Hepatocyte (in vitro differentiated cells): ENCODE measurements at places on chromosomes 5 and 9. TPM values are rescaled to one million over a fixed set of nuclear protein-coding genes. Genes with fewer than 3 reads are reported as not detected.

Gene FBN2
- 108 and 143 TPM in 2 replicates for total RNA-seq

- no peaks in the 10 kb centered on the region for H3K36me3 ChIP-seq
- no peaks in the 10 kb centered on the region for H3K4me1 ChIP-seq
- H3K4me3 ChIP-seq: no peak overlapping the region
- peaks cover 48% of the 10 kb centered on the region for H3K27me3 ChIP-seq
These were observed 3.7 kb upstream of the BRINP1 start for GRCh38 chr9:119372951-119373350.

- peak; percentile 21 for DNase-seq
- no peaks in the 10 kb centered on the region for H3K4me1 ChIP-seq
- H3K4me3 ChIP-seq: no peak overlapping the region
- peak overlapping the region; percentile 83 for H3K27ac ChIP-seq
- no peaks in the 10 kb centered on the region for H3K36me3 ChIP-seq
These were observed 58.0 kb downstream of the ANXA2R start for GRCh38 chr5:42982107-42982622.

Gene FAM221B
- total RNA-seq: not detected in 2 replicates

Gene TAF11L12
- not detected in 2 replicates for total RNA-seq

Gene NUTM2F
- 0.32 and 0.87 TPM in 2 replicates for total RNA-seq

DNA sequence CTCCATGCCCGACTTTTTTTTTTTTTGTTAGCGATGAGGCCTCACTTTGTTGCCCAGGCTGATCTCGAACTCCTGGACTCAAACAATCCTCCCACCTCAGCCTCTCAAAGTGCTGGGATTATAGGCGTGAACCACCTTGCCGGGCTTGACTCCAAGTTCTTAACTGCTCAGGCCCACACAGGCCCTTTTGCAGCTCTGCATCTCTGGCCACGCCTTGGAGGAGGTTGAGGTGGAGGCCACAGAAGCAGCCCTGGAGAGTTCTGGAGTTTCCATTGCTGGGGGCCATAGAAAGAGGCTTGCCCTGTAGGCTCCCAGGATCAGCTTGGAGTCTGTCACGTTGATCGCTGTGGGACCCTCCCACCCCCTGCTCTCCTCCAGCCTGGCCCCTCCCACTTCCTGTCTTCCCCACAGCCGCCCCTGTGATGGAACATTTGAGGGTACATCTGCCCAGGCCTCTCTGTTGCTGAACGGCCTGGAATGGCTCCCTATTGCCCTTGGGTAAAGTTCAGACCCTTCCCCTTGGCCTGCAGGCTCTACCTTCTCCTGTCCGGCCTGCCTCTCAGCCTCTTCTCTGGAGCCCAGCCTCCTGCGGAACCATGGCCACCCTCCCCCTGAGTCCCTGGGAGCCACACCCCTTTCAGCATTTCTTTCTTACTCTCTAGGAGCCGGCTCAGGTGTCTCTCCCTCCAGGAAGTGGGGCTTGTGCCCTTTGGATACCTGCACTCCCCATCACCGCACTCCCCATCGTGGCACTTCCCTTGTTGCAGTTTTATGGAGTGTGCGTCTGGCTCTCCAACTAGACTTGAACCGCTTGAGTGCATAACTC, 30.4 kb upstream of the IER5L start:
- H3K27ac ChIP-seq: peak overlapping the region; percentile 80
- no peaks in the 10 kb centered on the region for H3K27me3 ChIP-seq
- peak; percentile 71 for DNase-seq
- no peaks in the 10 kb centered on the region for H3K36me3 ChIP-seq

- H3K27me3 ChIP-seq: no peaks in the 10 kb centered on the region
- no peaks in the 10 kb centered on the region for H3K4me1 ChIP-seq
- H3K27ac ChIP-seq: no peak overlapping the region
These were observed 285.2 kb downstream of the EBF1 start for GRCh38 chr5:158814521-158814920.

Gene CCNJL
- total RNA-seq: 6.6 and 8.1 TPM in 2 replicates

DNA sequence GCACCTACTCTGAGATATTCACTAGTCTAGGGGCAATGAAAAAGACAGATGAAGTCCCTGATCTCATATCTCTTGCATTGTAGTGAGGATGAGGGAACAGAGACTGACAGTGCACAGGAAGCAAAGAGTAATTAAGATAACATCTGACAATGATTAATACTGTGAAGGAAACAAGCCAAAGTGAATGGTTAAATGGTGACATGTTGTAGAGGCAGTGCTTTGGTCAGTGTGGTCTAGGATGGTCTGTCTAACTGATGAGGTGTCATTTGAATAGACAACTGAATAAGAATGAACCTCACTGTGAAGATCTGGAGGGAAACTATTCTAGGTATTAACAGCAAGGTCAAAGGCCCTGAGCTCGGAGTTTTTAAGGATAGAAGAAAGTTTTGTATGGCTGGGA, 333.3 kb upstream of the GRIA1 start:
- H3K27ac ChIP-seq: no peak overlapping the region
- no peaks in the 10 kb centered on the region for H3K4me1 ChIP-seq
- H3K4me3 ChIP-seq: no peak overlapping the region
- no peaks in the 10 kb centered on the region for H3K36me3 ChIP-seq
- no peak for DNase-seq
- no peaks in the 10 kb centered on the region for H3K27me3 ChIP-seq

GRCh38 chr9:19232823-19233194, 2.3 kb downstream of the DENND4C start:
- H3K4me3 ChIP-seq: peak overlapping the region; percentile 94
- DNase-seq: peak; percentile 10
- no peaks in the 10 kb centered on the region for H3K27me3 ChIP-seq
- no peaks in the 10 kb centered on the region for H3K36me3 ChIP-seq
- H3K4me1 ChIP-seq: peaks cover 11% of the 10 kb centered on the region
- peak overlapping the region; percentile 97 for H3K27ac ChIP-seq

DNA sequence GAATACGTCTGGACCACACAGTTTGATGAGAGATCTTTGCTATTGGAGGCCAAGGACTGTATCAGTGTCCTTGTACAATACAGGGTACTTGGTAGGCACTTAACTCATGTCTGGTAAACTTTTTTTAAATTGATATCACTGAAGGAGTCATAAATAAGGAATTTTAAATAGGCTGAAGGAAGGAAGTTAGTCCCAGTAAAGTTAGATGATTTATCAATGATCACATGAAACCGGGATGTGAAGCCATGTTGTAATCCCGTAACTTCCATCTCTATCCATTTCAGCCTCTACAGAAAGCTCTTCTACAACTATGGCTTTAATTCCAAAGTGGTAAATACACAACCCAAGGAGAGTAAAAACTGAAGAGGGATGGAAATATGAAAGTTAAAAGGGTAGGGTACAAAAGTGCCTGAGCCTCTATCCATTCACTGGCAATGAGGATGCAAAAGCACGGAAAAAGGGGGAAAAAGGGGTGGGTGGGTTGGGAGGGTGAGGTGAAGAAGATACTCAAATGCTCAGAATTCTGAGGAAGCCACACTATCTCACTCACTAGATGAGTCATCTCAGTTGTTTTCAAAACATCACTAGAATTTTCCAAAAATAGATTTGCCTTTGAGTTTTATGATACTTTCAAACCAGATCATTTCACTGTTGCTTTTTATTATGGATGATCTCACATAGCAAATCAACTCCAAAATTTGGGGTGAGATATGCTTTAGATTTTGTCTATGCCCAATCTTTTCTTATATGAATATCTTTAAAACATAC, 1053.5 kb downstream of the NR2F1-AS1 start:
- no peaks in the 10 kb centered on the region for H3K27me3 ChIP-seq
- no peak overlapping the region for H3K4me3 ChIP-seq
- no peak for DNase-seq
- H3K36me3 ChIP-seq: no peaks in the 10 kb centered on the region

Gene SMIM15
- 50.4 and 55.0 TPM in 2 replicates for total RNA-seq

Gene MYMK
- not detected in 2 replicates for total RNA-seq

Gene PIP5K1B
- total RNA-seq: 10.2 and 11.1 TPM in 2 replicates

DNA sequence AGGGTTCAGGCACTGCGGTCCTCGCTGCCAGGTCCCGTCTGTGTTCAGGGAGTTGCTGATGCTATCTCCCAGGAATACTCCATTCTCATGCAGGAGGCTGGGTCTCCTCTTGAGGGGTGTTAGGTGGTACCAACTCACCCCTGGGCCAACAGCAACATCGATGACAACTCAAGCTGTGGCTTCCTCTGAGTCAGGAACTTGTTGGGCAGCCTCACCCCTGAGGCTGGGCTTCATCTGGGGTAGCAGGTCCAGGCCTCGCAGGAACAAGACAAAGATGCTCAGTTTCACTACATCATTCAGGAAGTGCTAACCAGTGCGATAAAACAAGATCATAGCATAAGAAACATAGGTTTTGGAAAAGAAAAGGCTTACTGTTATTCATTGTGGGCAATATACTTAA, 125.9 kb downstream of the SYK start:
- DNase-seq: no peak
- no peak overlapping the region for H3K4me3 ChIP-seq
- H3K36me3 ChIP-seq: no peaks in the 10 kb centered on the region

- H3K4me1 ChIP-seq: peaks cover 11% of the 10 kb centered on the region
- no peak overlapping the region for H3K4me3 ChIP-seq
- H3K27me3 ChIP-seq: no peaks in the 10 kb centered on the region
- H3K27ac ChIP-seq: peak overlapping the region; percentile 61
- DNase-seq: peak; percentile 84
These were observed 188.7 kb downstream of the HSPA4 start for GRCh38 chr5:133240425-133241091.

DNA sequence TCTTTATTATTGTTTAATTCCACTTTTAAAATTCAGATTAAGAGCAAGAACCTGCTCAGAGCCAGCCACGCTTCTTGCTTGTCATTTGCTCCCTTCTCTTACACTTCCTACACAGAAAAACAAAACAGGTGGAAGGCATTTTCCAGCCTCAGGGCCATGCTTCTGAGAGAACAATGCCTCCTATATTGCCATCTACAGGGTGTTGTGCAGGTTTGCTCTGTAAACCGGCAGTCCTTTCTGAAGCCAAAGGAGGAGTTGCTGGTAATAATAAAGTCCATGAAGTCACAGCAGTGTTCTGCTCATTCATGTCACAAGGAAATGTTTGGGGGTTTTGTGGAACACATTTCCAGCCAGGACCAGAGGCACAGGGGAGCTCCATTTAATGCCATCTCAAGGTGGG, 16.1 kb upstream of the PRLR start:
- H3K4me3 ChIP-seq: no peak overlapping the region
- no peaks in the 10 kb centered on the region for H3K36me3 ChIP-seq
- no peaks in the 10 kb centered on the region for H3K27me3 ChIP-seq
- DNase-seq: peak; percentile 68

Gene GNA14
- total RNA-seq: 1.5 and 3.1 TPM in 2 replicates

Gene SPINK6
- not detected in 2 replicates for total RNA-seq

GRCh38 chr9:94156348-94157049, 72.2 kb downstream of the PTPDC1 start:
- H3K36me3 ChIP-seq: no peaks in the 10 kb centered on the region
- DNase-seq: no peak
- peaks cover 31% of the 10 kb centered on the region for H3K4me1 ChIP-seq
- H3K4me3 ChIP-seq: no peak overlapping the region
- H3K27me3 ChIP-seq: no peaks in the 10 kb centered on the region

DNA sequence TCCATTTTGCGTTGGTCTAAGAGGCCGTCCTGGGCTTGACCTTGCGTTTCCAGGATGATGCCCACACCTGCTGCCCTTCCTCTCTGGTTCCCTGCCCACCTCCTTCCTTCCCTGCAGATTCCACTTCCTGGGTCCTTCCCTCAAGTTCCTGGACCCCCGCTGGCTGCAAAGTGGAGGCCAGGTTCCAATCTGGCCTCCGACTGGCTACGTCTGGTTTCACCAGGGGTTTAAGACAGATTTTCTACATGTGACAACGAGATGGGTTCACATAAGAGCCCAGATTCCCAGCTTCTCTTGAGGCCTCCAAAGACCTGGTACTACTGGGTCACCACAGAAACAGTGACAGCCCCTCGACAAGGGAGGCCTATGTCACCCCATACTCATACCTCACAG, 2.1 kb downstream of the MGAT4B start:
- H3K27ac ChIP-seq: peak overlapping the region; percentile 99
- H3K36me3 ChIP-seq: no peaks in the 10 kb centered on the region
- peaks cover 36% of the 10 kb centered on the region for H3K4me1 ChIP-seq
- H3K4me3 ChIP-seq: no peak overlapping the region

DNA sequence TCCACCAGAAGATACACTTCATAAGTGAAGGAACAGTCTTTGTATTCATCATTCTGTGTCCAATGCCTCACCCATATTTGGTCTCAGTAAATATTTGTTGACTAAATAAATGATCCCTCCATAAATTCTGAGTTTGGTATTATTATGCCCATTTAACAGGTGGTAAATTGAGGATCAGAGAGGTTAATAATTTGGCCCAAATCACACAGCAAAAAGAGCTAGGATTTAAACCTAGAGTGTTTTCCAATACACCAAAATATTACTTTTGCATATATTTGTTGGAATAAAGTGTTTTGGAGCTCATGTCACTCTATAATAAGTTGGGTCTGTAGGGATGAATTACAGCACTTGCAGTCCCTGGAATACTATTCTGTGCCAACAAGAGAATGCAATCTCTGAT, 470.3 kb downstream of the ARHGEF28 start:
- no peak overlapping the region for H3K27ac ChIP-seq
- DNase-seq: no peak
- no peaks in the 10 kb centered on the region for H3K27me3 ChIP-seq
- no peak overlapping the region for H3K4me3 ChIP-seq
- peaks cover 7% of the 10 kb centered on the region for H3K4me1 ChIP-seq
- H3K36me3 ChIP-seq: no peaks in the 10 kb centered on the region

Gene BTNL8
- 19.1 and 22.0 TPM in 2 replicates for total RNA-seq

Gene GCNT4
- 7.9 and 8.3 TPM in 2 replicates for total RNA-seq

GRCh38 chr5:172622091-172623046, 18.7 kb upstream of the NEURL1B start:
- H3K36me3 ChIP-seq: no peaks in the 10 kb centered on the region
- no peaks in the 10 kb centered on the region for H3K27me3 ChIP-seq
- no peaks in the 10 kb centered on the region for H3K4me1 ChIP-seq
- H3K27ac ChIP-seq: peak overlapping the region; percentile 49

Gene PCDHGA11
- 1.8 and 2.7 TPM in 2 replicates for total RNA-seq

DNA sequence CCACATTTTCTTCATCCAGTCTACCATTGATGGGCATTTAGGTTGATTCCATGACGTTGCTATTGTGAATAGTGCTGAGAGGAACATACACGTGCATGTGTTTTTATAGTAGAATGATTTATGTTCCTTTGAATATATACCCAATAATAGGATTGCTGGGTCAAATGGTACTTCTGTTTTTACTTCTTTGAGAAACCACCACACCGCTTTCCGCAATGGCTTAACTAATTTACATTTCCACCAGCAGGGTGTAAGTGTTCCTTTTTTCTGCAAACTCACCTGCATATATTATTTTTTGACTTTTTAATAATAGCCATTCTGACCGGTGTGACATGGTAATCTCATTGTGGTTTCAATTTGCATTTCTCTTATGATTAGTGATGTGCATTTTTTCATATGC, 82.2 kb upstream of the RFX3 start:
- H3K36me3 ChIP-seq: no peaks in the 10 kb centered on the region
- H3K4me3 ChIP-seq: no peak overlapping the region
- no peak overlapping the region for H3K27ac ChIP-seq
- no peaks in the 10 kb centered on the region for H3K27me3 ChIP-seq

Gene PROB1
- 0.63 and 0.68 TPM in 2 replicates for total RNA-seq

DNA sequence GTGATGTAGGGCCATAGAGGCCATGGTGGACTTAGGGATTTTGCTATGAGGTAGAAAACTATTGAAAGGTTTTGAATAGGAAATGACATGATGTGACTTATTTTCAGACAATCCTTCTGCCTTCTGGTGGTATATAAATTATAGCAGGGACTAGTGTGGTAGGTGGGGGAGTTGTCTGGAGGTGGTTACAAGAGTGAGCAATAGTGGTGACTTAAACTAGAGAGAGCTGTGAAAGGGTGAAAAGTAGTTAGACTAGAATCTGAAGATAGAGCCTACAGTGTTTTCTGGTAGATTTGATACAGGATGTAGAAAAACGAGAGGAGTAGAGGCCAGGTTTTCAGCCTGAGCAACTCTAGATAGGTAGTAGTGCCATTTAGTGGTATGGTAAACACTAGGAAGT, 32.3 kb downstream of the NAA35 start:
- no peaks in the 10 kb centered on the region for H3K36me3 ChIP-seq
- H3K4me3 ChIP-seq: no peak overlapping the region
- H3K27me3 ChIP-seq: no peaks in the 10 kb centered on the region
- H3K4me1 ChIP-seq: no peaks in the 10 kb centered on the region
- no peak for DNase-seq
